ENCODE measurements at places on chromosomes 2 and 18.
A peak's percentile ranks its signal among the peaks of the same experiment; 100 is the strongest.

- no peak for DNase-seq
These were observed 55.9 kb downstream of the UNC50 start for GRCh38 chr2:98664323-98664722.

- DNase-seq = no peak
These were observed 7.1 kb downstream of the HOXD8 start for GRCh38 chr2:176136374-176137251.

- no peak for DNase-seq
These were observed 13.2 kb downstream of the GPC1 start for GRCh38 chr2:240448387-240449274.

DNA sequence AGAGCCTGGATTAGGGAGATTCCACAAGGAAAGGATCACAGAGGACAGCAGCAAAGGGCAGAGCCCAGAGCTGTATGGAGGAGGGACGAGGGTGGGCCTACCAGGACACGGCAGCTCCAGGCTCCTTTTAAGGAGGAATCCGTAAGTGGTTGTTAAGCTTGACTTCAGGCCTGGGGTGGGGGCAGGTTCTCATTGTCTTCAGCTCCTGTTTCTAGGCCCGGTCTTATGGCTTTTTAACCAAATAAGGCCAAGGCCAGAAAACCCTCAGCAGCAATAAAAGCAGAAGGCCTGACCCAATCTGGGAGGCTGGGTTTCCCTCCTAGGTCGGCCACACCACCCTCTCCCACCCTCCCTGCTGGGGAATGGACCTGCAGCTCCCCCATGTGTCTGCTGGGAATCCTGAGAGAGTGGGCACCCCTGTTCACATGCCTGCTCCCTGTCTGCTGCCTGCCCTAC is 111.2 kb downstream of the PLB1 start:
- DNase-seq = no peak

GRCh38 chr18:2906704-2907549 is 60.1 kb downstream of the EMILIN2 start:
- DNase-seq = peak; percentile 13

GRCh38 chr2:88192613-88193012 is 22.5 kb downstream of the THNSL2 start:
- DNase-seq = no peak

DNA sequence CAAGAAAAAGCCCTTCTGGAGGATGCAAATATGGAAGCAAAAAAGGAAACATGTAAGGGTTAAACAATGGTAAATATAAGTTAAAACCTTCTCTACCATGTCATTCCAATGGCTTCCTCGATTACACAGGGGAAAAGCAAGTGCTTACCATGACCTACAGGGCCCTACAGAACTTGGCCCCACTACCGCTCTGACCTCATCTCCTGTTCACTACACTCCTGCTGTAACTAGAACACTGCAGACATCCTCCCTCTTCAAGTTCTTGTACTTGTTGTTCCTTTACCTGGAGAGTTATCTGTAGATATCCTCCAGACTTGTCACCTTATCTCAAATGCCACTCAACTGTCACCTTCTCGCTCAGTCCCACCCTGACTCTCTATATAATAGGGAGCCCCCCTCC is 194.6 kb downstream of the L3MBTL4 start:
- DNase-seq = no peak

DNA sequence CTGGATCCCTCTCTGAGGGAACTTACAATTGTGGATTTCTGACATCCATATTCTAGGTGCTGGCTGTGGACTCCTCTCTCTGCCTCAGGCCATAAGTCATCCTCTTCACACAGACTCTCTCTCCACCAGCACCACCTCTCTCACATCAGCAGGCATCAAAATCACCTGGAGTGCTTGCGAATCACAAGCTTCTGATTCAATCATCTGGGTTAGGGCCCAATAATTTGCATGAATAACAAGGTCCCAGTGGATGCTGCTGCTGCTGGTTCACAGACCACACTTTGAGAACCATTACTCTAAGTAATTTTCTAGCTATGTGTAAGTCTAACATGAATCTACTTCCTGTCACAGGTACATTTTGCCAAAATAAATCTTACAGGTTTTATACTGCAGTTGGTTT is 214.9 kb downstream of the DSEL start:
- DNase-seq = no peak

- no peak for DNase-seq
These were observed 183.8 kb downstream of the MYT1L start for GRCh38 chr2:2146969-2147900.

GRCh38 chr2:127527001-127527804 is 914 bp upstream of the IWS1 start:
- DNase-seq = no peak

GRCh38 chr18:32454593-32454992 is 16.1 kb downstream of the GAREM1 start:
- no peak for DNase-seq

GRCh38 chr2:147698166-147698565 is 146.7 kb upstream of the ACVR2A start:
- DNase-seq = no peak

DNA sequence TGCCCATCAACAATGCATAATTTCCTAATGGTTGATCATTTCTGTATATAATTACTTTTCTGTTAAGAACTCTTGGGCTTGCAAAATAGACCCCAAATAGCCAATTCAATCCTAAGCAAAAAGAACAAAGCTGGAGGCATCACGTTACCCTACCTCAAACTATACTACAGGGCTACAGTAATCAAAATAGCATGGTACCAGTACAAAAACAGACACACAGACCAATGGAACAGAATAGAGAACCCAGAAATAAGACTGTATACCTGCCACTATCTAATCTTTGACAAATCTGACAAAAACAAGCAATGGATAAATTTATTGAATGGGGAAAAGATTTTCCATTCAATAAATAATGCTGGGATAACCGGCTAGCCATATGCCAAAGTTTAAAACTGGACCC is 78.8 kb downstream of the NR4A2 start:
- no peak for DNase-seq

GRCh38 chr2:208879666-208880065 is 473.1 kb downstream of the PTH2R start:
- no peak for DNase-seq

- DNase-seq = no peak
These were observed 315.8 kb upstream of the KYNU start for GRCh38 chr2:142561656-142562055.

- no peak for DNase-seq
These were observed 272.9 kb downstream of the PAX3 start for GRCh38 chr2:222025881-222026271.

DNA sequence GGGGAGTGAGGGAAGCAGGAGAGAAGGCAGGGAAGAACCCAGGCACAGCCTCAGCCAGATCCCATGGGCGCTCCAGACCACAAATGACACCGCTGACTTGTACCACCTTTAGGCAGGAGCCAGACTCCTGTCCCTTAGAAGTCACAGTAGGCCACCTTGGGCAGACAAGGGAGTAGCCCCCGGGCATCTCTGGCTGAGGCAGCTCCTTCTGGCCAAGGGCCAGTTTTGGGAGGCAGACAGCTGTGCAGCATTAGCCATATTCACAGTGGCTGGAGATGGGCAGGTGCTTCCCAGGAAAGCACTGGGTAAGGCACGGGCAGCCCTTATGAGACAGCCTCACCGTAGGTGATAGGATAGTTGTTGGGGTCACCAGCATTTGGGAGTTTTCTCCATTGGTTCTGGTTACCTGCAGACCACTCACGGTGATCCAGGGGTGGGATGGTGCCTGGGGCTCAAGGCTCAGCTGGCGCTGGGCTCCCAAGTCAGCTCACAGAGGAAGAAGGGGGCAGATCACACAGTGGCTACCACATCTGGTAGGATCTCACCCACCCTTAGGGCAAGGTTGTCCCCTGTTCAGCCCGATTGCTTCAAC is 2.1 kb downstream of the ASTL start:
- no peak for DNase-seq

GRCh38 chr2:68200157-68200787 is 42.6 kb downstream of the PNO1 start:
- DNase-seq = no peak

DNA sequence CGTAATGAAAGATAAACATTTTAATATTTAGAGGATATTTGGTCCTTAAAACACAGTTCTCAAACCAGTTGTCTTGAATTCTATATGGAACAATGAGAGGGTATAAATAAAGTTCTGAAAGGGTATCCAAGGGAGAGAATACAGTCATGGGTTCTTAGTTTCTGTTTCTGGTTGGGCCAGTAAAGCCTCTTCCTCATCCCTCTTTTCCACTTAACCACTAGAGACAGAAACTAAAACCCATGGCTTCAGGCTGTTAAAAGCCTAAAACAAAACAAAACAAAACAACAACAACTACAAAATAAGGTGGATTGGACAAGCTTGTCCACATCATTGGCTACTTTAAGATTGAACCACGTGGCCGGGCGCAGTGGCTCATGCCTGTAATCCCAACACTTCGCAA is 18.8 kb downstream of the COQ10B start:
- DNase-seq = no peak

GRCh38 chr2:150357770-150358467 is 129.5 kb downstream of the RND3 start:
- DNase-seq = no peak

All from stimulated activated CD4-positive, alpha-beta T cell treated with anti-CD3 and anti-CD28 coated beads, Interleukin-15, amount 100 ng/mL, for 1 hour (primary cell).